ENCODE measurements at places on chromosomes 7 and 10.

- DNase-seq = no peak
Observed at GRCh38 chr10:14184841-14185315, 145.8 kb downstream of the FRMD4A start.

- DNase-seq = no peak
Observed at GRCh38 chr10:89846786-89847185, 145.4 kb downstream of the KIF20B start.

GRCh38 chr7:100826514-100827329 lies 601 bp downstream of the EPHB4 start:
- no peak for DNase-seq

- DNase-seq = no peak
Observed at GRCh38 chr7:80244206-80244916, 109.7 kb downstream of the GNAI1 start.

GRCh38 chr7:151934584-151934983 lies 21.7 kb upstream of the GALNTL5 start:
- DNase-seq = no peak

DNA sequence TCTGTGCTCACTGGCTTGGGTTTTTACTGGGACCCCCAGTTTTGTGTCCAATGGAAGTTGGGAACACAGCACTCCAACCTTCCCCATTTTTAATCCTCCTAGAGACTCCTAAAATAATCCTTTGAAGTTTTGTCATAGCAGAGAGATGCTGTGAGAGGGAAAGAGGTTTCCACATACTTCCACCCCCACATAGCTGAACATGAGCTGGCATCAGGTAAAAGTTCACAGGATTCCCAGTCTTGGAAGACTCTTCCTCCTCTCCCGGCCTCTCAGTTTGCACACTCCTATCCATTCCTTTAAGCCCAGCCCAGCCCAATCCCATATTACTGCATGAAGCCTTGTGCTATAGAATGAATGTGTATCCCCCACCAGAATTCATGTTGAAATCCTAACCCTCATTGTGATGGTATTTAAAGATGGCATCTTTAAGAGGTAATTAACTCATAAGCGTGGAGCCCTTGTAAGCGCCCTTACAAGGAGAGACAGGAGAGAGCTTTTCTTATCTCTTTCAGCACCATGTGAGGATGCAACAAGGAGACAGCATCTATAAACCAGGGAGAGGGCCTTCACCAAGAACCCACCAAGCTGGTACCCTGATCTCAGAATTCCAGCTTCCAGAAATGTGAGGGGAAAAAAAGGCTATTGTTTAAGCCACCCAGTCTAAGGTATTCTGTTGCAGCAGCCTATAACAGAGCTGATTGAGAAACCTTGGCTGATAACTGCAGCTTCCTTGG lies 22.4 kb downstream of the GRM8 start:
- no peak for DNase-seq

GRCh38 chr7:98685541-98685940 lies 68.5 kb downstream of the NPTX2 start:
- DNase-seq = no peak

- DNase-seq = no peak
Observed at GRCh38 chr10:83076443-83076842, 1062.9 kb upstream of the GHITM start.

- DNase-seq = no peak
Observed at GRCh38 chr7:818031-818699, 14.1 kb upstream of the SUN1 start.

DNA sequence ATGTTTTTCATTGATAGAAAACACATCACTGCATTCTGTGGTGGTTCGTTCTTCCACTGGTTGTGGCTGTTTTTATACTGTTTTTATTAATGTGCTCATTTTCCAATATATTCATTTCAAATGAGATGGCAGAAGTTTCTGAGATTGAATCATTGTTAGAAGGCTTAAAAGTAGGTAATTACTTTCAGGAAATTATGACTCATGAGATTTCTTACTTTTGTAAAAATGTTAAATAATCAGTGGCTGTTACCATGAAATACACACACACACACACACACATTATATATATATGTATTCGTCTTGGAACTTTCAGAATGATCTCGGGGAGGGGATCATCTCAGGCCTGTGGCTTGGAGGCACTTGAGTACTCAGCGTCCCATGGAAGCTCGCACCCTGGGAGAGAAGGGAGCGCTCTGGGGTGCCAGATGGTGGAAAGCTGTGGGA lies 66.1 kb downstream of the ZMYND11 start:
- DNase-seq = no peak

- DNase-seq = no peak
Observed at GRCh38 chr7:18655506-18655905, 160.0 kb downstream of the HDAC9 start.

DNA sequence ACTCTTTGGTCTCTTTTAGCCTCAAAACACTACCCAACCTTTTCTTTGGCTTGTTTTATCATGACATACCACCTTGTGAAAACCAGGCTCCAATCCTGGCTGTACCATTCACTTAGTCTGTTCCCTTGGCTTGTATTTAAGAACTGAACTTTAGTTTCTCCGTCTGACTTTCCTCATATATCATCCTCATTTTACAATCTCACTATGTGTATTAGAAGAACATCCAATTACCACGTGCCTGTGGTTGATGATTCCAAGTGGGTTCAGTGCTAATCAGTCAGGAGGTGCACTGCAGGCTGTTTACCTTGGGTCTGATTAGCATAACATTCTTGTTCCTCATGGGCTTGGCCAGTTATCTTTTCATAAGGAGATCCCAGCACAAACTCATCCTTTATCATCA lies 144.8 kb upstream of the KLF14 start:
- DNase-seq = no peak

DNA sequence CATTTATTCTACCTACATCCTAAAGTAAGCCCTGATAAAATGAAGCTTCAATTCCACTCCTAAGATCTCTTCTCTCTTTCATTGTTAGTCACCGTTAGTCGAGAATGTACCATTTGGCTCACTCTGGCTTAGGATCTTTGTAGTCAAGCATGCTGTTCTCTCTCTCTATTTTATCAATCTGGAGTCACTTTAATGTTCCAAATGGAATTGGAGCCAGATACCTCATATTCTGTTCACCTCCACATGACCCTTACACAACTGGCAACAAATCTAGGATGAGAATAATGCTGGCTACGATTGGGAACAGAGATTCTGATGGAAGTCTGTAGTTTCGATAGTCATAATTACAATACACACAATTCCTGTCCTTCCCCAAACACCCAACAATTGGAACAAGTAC lies 213.7 kb downstream of the TWIST1 start:
- no peak for DNase-seq

- no peak for DNase-seq
Observed at GRCh38 chr7:39247576-39247975, 269.9 kb downstream of the POU6F2 start.

DNA sequence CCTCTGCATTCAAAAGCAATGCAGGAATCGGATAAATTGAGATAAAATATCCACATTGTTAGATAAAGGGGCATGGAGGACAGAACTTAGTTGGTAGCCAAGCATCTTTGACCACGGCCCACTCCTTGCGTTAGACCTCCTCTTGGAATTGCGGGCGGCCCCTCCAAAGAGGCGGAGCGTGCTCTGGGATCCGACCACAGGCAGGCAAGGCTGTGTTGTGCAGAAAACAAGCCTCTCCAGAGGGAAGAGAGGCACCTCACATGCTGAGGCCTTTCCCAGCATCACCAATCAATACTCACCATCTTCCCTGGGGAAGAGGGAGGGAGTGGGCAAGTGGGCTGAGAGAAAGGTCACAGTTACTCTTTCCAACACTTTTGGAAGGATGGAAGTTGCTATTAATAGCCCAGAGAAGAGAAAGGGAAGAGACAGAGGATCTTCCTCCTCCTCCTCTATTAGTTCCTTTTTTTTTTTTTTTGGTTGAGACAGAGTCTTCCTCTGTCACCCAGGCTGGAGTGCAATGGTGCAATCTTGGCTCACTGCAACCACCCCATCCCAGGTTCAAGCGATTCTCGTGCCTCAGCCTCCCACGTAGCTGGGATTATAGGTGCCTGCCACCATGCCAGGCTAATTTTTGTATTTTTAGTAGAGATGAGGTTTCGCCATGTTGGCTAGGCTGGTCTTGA lies 49.7 kb upstream of the NRF1 start:
- no peak for DNase-seq

DNA sequence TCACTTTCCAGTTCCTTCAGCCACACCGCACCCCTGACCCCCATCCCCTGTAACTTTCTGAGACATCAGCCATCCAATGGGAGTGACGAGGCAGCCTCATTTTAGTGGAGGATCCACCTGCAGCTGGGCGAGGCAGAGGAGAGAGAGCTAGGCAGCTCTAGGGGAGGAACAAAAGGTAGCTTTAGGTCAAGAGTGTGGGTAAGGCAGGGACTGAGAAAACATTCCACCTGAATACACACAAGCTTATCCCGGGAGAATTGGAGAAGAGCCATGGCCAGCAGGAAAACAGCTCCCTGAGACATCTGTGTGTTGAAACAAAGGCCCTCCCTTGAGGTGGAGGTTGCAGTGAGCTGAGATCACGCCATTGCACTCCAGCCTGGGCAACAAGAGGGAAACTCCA lies 6.7 kb upstream of the KLRG2 start:
- DNase-seq = no peak

DNA sequence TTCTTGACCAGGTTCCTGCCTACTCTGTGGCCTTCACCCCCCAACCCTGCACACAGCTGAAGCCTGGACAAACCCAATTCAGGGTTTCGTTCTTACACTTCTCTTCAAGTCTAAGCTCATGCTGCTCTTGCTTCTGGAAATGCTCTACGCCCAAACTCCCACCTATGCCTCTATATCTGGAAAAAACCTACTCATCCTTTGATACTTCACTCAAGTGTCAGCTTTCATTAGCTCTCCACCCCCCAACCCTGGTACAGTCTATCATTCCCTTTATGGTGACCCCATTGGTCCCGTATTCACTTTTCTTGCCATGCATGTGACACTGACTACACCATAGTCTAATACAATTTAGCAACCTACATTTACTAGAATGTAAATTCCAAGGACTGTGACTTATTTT lies 220.9 kb upstream of the PLXNA4 start:
- DNase-seq = no peak

- no peak for DNase-seq
Observed at GRCh38 chr7:93856323-93856722, 34.2 kb downstream of the TFPI2 start.

DNA sequence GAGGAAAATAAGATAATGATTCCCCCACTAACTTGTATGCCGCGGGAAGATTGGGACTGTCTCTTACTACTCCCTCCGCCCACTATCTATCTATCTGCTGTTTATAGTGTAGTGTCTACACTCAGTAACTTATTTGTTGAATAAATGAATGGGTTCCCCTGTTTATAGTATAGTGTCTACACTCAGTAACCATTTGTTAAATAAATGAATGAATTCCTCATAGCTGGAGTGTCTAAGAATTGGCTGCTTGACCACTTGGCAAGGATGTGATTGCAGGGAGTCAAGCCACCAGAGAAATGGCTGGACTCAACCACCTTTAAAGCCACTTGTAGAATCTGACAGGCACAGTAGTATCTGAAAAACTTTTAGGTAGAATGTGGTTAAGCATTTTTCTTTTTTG lies 147.1 kb downstream of the TRIL start:
- DNase-seq = no peak

- DNase-seq = no peak
Observed at GRCh38 chr10:119207713-119208552, 562 bp downstream of the GRK5 start.

DNA sequence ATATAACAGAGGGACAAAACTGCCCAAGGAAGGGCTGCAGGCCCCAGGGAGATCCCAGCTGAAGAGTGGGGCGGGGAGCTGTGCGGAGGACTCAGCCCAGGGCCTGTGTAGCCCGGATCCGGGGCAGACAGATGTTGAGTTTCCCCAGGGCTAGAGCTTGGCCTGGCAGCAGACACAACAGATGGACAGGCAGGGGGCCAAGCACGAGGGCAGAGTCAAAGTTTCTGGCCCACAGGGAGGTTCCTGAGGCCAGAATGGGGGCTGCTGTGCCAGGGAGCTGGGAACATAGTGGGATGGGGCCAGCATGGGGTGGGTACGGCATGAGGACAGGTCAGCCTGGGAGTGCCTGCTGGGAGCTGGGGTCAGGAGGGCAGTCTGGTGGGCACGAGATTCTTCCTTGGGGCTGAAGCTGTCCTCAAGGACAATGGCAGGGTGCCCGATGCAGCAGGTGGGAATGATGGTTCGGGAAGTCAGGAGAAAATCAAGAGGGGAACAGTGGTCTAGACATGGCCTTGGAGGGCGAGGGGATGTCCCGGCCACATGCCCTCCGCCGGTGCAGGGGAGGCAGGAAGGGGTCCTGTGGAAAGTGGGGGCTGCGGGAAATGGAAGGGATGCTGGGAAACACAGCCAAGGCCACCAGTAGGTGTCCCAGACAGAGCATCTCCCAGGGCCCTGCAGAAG lies 519.1 kb upstream of the FOXK1 start:
- no peak for DNase-seq

DNA sequence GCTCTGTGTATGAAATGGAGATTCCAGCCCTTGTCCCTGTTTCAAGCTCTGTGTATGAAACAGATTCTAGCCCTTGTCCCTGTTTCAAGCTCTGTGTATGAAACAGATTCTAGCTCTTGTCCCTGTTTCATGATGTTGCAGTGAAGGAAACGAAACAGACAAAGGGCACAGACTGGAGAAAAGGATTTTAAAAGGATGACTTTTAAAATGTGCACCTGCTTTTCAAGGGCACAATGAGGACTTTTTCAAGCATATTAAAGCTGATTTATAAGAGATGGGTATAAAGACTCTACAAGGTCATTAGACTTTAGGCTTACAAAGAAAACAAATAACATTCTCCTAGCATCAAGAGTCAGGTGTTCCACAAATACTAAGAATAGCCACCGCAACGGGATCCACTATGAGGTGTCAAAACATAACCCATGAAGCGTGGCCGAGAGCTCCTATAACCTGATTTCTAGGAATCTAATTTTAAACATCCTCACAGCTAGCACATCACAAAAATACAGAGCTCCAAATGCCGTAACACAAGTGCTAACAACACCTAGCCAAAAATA lies 29.0 kb downstream of the DIP2C start:
- no peak for DNase-seq

DNA sequence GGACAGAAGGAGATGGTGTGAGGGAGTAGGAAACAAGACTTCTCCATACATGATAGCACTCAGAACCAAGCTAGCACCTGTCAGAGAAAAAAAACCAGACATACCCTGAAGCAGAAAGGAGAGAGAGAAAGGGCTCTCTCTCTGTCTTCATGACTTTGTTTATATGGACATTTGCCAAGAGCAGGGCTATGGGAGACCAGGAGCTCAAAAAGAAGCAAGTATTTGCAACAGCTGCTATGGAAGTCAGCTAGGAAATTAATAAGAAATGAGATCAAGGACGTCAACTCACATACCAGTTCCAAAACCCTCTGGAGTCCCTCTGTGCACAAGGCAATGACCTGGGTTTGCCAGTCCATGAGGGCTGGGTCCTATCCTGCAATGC lies 111.6 kb downstream of the SGMS1 start:
- no peak for DNase-seq

- no peak for DNase-seq
Observed at GRCh38 chr10:24542314-24543270, 181.1 kb downstream of the ARHGAP21 start.

- no peak for DNase-seq
Observed at GRCh38 chr10:48613016-48613415, 8.1 kb upstream of the ARHGAP22 start.

GRCh38 chr10:129956876-129957673 lies 7.0 kb downstream of the EBF3 start:
- DNase-seq = no peak

- no peak for DNase-seq
Observed at GRCh38 chr10:121216721-121217181, 365.6 kb downstream of the WDR11 start.

GRCh38 chr10:51860257-51860656 lies 160.9 kb upstream of the CSTF2T start:
- DNase-seq = no peak

Measured in activated naive CD8-positive, alpha-beta T cell treated with anti-CD3 and anti-CD28 coated beads, Interleukin-2, amount 50 U/mL, for 16 hours (primary cell).